Stimulated activated CD4-positive, alpha-beta T cell treated with anti-CD3 and anti-CD28 coated beads, TNF-alpha, amount 100 ng/mL, for 48 hours (primary cell): ENCODE measurements at places on chromosomes 3 and 15.

GRCh38 chr3:150370122-150370602 is 37.9 kb upstream of the TSC22D2 start:
- DNase-seq, result no peak

- no peak for DNase-seq
Observed at GRCh38 chr3:1092061-1092460, 763 bp upstream of the CNTN6 start.

- no peak for DNase-seq
Observed at GRCh38 chr3:194585880-194586281, 47.3 kb downstream of the TMEM44 start.

DNA sequence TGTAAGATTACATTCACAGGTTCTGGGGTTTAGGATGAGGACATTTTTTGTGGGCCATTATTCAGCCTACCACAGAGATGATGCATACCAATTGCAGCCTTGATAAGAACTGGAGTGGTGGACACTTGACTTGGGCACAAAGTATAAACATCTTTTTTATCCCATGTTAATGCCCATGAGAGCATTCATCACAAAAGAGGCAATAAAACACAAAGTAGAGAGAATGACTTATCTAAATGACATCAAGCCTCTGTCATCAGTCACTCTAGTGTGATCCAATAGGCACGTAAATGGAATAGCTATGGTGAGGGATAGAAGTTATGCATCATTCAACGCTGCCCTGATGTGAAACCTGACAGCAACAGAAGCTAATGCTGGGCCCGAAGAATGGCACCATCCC is 25.8 kb downstream of the VEPH1 start:
- no peak for DNase-seq

GRCh38 chr15:44319385-44319784 is 30.9 kb downstream of the GOLM2 start:
- DNase-seq, result no peak

DNA sequence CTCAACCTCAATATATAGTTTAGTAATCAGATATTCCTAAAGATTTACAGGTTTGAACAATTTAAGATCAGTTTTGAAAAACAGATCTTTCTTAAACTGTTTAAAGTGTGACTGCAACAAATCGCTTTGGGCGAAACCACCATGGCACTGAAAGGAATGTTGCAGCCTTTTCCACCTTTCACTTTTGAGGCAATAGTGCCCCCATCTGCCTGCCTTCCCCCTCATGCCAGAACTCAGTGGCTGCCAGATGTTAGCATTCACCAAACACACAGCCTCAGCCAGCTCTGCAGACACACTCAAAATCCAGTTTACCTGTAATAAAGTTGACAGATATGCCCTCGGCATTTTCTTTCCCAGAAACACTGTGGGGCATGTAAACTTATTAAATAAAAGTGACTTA is 3.3 kb downstream of the LYSMD4 start:
- DNase-seq, result no peak

DNA sequence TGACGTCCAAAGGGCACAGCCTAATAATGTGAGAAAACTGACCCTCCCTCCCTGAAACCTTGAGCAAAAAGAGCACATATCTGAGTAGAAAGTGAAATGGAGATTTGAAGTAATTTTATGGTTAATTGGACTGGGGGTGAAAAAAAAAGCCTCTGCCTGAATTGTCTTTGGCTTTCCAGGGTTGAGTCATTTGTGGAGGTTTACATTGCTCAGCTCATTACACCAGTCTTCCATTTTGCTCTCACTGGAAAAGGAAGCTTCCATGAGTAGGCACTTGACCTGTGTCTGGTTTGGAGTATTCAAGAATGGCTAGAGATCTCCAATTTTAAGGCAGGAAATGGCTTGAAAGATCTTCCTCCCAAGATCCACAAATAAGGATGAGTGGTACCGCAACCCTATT is 273.9 kb downstream of the PDCD6IP start:
- no peak for DNase-seq

- no peak for DNase-seq
Observed at GRCh38 chr15:44347495-44347894, 59.0 kb downstream of the GOLM2 start.

DNA sequence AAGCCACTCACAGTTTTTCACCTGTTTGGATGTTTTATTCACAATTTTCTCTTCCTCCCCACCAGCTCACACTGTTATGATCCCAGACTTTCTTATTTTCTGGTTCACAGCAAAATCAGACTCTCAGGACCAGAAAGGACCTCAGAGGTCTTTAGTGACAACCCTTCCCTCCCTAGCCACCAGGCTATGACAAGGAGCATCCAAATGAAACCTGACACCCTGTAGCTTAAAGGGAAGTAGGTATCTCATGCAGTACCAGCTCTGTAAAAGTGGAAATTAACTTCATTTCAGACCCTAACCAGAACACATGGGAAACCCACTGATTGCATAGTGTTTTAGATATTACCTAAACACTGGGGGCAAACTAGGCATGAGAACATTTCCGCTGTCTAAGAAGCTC is 45.3 kb downstream of the ATP13A5 start:
- no peak for DNase-seq
